GF-D8 (cell line): ENCODE measurements at places on chromosomes 2 and 18.

- no peak for DNase-seq
These were observed 517.0 kb downstream of the PTPRM start for GRCh38 chr18:8084160-8084559.

DNA sequence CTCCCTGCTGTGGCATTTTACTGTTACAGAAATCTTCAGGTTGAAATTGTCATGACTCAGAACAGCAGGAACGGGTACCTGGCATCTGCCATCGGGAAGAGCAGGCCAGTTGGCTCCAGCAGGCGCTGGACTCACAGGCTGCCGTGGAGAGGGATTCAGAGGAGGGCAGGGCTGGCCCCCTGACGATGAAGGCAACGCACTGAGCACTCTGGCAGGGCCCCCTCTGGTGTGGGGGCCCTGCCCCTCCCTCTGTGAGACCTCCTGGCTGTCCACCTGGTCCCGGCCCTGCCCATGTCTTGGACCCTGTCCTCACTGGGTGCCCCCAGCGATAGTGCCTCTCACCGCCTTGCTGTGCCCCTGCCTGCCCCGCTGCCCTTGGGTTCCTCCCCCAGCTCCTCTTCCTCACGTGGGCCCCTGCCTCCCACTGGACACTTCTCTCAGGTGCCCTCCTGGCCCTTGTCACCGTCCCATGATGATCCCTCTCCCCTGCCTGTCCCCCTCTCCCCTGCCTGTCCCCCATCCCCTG is 23.3 kb upstream of the ALLC start:
- DNase-seq, result no peak

DNA sequence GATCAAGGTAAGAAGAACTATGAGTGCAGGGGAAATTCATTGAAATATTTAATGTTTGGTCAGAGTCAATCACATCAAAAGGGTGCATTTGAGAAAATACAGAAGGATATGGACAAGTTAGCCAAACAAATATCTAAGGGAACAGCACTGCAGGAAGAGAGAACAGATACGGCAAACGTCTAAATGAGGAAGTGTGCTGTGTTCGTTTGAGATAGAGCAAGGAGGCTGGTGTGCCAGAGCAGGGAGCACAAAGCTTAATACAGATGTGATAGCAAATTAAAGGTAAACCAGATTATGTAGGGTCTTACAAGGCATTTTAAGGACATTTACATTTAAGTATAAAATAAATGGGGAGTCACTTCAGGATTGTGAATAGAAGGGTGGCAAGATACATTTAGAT is 241.3 kb upstream of the ZNF804A start:
- no peak for DNase-seq

DNA sequence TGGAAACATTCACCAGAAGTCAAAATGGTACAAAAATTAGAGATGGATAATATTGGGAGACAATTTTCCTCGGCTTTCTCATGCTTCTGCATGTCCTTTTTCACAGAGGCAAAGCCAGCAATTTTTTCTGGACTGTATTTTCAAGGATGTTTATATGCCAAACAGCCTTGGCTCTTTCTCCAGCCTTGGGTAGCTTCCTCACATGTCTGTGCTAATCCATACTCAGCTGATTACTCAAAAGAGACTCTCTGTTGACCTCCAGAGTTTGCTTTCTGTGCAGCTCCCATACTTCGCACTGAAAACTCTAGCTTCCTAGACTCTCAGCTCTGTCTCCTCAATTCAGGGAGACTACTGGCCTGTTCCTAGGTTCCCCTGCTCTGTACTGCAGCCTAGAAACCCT is 10.6 kb downstream of the C18orf63 start:
- DNase-seq, result no peak

DNA sequence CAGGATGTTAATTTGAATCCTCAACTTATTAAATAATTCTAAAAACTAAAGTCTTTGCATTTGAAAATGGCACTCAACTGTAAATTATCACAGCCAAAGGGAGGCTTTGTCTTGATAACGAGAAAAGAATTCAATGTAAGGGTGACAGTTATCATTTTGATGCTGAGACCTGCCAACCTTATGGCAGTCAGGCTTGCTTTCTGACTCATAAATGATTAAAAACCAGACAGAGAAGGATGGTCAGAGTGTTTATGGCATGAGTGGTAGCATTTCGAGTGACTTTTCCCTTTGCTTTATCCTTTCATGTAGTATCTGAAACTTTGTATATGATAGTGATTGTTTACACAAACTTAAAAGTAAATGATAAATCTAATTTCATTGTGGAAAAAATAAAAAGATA is 53.9 kb upstream of the EPC2 start:
- no peak for DNase-seq

GRCh38 chr2:191976436-191976835 is 129.5 kb upstream of the CAVIN2 start:
- DNase-seq, result no peak

DNA sequence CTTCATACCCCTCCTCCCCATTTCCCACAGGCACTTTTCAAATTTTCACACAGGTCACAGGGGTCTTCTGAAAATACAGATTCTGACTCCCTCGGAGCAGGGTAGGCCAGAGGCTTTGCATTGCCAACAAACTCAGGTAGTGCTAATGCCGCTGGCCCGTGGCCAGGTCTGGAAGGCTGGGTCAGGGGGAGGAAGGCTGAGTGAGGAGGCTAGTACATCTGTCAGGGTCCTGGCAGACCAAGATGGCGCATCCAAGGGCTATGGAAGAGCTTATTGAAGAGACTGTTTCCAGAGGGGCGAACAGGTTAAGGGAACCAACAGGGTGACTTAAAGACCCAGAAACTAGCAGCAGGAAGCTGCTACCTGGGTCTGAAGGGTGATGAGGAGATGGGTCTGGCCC is 336.7 kb upstream of the ID2 start:
- no peak for DNase-seq

GRCh38 chr18:13496691-13497281 is 229.6 kb downstream of the FAM210A start:
- no peak for DNase-seq

- no peak for DNase-seq
These were observed 443.6 kb downstream of the NBAS start for GRCh38 chr2:15117409-15118050.

DNA sequence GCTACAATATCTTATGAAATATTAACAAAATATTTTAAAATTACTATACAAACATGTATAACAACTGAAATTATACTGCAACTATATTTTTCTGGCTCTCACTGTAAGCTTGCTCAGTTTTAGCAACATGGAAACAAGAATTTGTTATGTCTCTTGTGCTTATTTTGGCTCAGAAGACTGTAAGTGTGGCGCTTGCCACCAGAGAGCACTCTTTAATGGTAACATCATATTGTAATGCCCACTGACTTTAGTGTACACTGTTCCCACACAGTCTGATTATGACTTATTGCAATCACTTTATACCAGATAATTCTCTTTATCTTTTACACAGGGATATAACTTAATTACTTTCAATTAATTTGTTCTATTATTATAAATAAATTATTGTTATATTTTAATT is 1500.6 kb upstream of the TMEFF2 start:
- DNase-seq, result no peak

DNA sequence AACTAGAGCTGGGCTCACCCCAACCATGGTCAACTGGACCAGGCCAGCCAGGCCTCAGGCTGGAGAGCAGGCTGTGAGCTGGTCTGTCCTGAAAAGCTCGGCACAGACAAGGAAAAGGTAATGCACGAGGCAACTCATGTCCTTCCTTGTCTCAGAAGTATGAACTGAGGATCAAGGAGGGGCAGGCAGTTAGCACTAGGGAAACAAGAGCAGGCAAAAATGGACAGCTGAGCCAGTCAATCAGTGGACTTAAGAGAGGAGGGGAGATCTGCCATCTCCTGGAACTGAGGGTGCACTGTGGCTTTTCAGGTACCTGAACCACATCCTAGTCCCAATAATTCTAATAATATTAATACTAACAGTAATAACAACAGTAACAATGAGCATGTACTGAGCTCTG is 20.6 kb upstream of the WIPF1 start:
- DNase-seq, result no peak

GRCh38 chr2:96819128-96819875 is 3.2 kb downstream of the CNNM3 start:
- DNase-seq, result no peak
